Neuronal stem cell (in vitro differentiated cells): ENCODE measurements at places on chromosomes 13 and 19.

DNA sequence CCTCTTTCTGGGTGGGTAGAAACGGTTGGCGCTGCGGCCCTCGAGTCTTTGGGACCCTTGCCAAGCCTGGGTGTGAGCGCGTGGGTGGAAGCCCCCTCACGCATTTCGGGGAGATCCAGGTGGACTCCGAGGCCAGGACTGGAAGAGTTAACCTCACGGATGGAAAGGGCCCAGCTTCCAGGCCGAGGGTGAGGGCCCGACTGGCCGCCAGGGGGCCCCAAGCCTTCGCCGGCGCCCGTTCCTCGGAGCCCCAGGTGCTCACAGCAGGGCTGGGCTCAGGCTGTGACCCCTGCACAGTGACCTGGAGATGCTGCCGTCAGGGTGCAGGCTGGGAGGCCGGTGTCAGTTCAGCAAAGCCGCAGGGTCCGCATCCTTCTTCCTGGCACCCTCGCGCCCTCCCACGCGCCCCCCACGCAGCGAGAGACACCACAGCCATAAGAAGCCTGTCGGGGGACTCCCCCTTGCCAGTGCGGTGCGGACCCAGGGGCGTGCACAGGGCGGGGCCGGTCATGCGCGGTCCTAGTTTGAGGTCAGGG, 34.2 kb upstream of the TMEM255B start:
- peak; percentile 66 for DNase-seq

DNA sequence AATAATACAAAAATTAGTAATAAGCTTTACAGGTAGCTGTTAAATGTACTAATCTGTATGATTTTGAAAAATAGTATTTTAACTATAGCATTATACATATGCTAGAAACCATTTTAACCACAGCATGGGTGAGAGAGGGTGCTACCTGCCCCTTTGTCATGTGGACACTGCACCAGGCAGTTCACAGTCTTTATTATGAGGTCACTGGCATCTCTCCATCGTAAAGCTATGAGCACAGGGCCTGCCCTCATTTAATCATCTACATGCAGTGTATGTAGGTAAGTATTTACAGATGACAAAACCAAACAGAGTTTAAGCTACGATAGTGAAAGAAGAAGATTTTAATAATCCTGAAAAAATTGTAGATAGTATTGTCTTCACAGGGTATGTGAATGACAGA, 21.7 kb downstream of the EDNRB start:
- no peak for DNase-seq

DNA sequence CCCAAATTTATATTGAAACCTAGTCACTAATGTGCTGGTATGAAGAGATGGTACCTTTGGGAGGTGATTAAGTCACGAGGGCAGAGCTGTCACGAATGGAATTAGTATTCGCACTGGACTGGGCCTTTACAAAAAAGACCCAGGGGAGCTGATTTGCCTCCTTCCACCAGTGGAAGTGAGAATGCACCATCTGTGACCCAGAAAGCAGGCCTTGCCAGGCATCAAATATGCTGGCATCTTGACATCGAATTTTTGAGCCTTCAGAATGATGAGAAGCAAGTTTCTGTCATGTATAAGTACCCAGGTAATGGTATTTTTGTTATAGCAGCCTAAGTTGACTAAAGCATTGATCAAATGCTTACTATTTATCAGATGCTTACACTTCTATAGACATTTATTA, 373.6 kb downstream of the FGF14 start:
- no peak for DNase-seq

GRCh38 chr13:23771552-23771951, 117.6 kb downstream of the MIPEP start:
- no peak for DNase-seq

- no peak for DNase-seq
Observed at GRCh38 chr13:46899801-46900200, 2.9 kb upstream of the HTR2A start.

DNA sequence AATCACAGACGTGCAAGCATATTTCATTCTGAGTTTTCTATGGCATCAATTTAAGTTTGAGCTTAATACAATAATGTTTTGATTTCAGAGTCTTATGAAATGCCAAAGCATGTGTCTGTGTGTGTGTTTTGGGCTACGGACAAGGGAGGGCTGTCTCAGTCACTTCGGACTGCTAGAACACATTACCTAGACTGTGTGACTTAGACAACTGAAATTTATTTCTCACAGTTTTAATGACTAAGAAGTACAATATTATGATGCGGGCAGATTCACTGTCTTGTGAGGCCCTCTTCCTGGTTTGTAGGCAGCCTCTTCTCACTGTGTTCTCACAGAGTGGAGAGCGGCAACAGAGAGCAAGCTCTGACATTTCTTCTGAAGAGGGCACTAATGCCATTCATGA, 1202.0 kb downstream of the EFNB2 start:
- DNase-seq: no peak
